ENCODE measurements at places on chromosomes 5 and 9. TPM values are rescaled to one million over a fixed set of nuclear protein-coding genes. Genes with fewer than 3 reads are reported as not detected.

GFPT2 gene
- total RNA-seq = 1.7 TPM

ACTL7B gene
- 0.19 TPM for total RNA-seq

IL17B gene
- total RNA-seq = not detected

GPR21 gene
- total RNA-seq = 3.4 TPM

NR5A1 gene
- 0.49 TPM for total RNA-seq

HAUS6 gene
- total RNA-seq = 17.6 TPM

JADE2 gene
- 7.8 TPM for total RNA-seq

- peak; percentile 42 for DNase-seq
Measured at GRCh38 chr5:163347671-163348070, 89.7 kb upstream of the CCNG1 start.

- no peak for DNase-seq
Measured at GRCh38 chr9:1073497-1073896, 23.3 kb downstream of the DMRT2 start.

DNA sequence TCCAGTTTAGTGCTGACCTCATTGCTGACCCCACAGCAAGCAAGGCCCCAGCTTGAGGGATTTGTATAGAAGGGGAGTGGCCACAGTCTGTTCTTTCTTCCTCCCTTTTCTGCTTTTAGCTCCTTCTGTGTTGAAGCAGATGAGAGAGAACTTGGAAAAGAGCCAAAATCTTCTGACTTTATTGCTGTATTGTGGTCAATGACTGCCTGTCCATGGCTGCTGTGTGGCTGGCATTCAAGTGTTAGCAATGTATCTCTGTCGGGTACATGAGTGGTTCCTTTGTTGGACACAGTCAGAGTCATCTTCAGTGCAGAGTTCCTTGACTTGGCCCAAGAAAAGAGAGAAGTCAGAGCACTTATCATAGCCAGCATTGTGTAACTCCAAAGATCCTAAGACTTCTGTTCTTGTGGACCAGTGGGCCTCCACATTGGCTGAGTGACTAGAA, 154.1 kb downstream of the LRRC70 start:
- no peak for DNase-seq

DNA sequence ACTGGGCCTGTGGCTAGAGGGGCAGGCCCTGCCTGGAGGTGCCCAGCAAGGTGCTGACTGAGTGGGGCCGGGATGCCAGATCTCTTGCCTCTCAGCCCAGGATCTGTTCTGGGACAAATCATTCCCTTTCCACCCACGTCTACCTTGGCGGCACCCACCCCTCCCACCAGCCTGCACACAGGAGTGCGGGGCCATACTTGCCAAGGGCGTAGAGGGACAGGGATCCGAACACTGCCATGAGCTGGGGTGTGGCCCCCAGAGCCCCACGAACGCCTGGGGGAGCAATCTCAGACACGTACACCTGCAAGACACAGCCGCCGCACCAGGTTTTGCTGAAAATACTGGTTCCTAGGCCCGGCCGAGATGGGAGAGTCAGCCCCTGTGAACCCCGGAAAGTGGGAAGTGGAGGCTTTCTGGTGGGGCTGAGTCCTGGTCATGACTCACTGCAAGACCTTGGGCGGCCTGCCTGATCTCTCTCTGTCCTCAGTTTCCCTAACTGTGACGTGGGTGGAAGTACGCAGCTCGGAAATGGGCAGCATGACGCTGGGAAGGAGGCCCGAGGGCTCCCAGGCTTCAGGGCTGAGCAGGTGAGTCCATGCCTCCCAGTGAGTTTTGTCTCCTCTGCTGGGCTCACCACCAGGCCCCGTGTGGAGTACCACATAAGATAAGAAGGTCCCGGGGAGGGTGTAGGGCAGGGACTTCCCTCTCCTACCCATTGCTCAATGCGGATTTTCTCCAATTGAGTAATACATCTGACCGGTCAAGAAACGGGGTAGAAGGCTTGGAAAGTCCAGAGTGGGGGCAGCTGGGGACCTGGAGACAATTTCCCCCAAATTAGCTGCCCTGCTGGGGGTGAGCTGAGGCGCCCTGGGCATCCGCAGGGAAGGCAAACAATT, 2.6 kb downstream of the SLC2A6 start:
- no peak for DNase-seq

DNA sequence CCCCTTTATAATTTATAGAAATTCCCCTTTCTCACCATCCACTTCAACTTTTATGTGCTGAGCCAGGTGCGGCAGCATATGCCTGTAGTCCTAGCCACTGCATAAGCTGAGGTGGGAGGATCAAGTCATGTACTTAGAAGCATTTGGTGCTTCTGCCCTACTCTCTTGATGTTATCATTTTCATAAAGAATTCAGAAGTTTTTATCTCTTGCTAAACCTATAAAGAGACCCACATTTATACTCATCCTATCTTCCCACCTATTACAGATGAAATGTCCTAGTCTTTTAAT, 18.5 kb downstream of the HMMR start:
- no peak for DNase-seq

DNA sequence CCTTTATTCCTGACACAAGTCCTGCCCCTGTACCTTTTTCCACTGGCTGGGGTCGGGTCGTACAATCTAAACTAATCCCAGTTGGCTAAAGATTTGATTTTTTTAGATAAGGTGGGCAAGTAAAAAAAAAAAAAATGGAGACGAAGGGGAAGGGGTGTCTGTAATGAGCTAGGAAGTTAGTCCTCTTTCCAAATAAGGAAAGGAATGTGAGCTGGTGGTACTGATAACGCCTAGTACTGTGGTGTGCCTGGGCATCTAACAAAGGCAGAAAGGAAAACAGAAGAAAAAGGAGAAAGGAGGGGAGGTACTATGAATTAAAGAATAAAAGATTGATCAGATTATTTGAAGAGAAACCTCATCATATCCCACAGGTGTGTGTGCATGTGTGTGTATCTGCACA, 21.3 kb downstream of the PRDM9 start:
- DNase-seq = no peak

- no peak for DNase-seq
Measured at GRCh38 chr9:36987891-36988290, 46.2 kb downstream of the PAX5 start.

GRCh38 chr9:129909851-129910250, 74.6 kb downstream of the USP20 start:
- no peak for DNase-seq

- DNase-seq = no peak
Measured at GRCh38 chr9:26888271-26888670, 4.3 kb downstream of the CAAP1 start.

GRCh38 chr5:177350776-177351391, 584 bp downstream of the LMAN2 start:
- no peak for DNase-seq

GRCh38 chr5:179978792-179979191, 71.1 kb upstream of the TBC1D9B start:
- no peak for DNase-seq
